Activated naive CD4-positive, alpha-beta T cell treated with anti-CD3 and anti-CD28 coated beads for 36 hours (primary cell): ENCODE measurements at places on chromosomes 1 and 21. TPM values are rescaled to one million over a fixed set of nuclear protein-coding genes. Genes with fewer than 3 reads are reported as not detected.
A peak's percentile ranks its signal among the peaks of the same experiment; 100 is the strongest.

Gene ATP6V1G3
- not detected for total RNA-seq

Gene PIK3C2B
- 61.0 TPM for total RNA-seq

Gene F13B
- total RNA-seq, result not detected

Gene HES3
- total RNA-seq, result not detected

Gene CDK11A
- total RNA-seq, result 60.3 TPM

Gene CLEC20A
- total RNA-seq, result not detected

Gene SMIM12
- 38.6 TPM for total RNA-seq

Gene ZNF593OS
- total RNA-seq, result not detected

Gene SFN
- 0.26 TPM for total RNA-seq

Gene GART
- total RNA-seq, result 237 TPM

Gene ALG14
- 6.2 TPM for total RNA-seq

Gene CTTNBP2NL
- total RNA-seq, result 1.4 TPM

- peak; percentile 59 for DNase-seq
These were observed 1.2 kb downstream of the ARHGEF2 start for GRCh38 chr1:155976913-155977689.

DNA sequence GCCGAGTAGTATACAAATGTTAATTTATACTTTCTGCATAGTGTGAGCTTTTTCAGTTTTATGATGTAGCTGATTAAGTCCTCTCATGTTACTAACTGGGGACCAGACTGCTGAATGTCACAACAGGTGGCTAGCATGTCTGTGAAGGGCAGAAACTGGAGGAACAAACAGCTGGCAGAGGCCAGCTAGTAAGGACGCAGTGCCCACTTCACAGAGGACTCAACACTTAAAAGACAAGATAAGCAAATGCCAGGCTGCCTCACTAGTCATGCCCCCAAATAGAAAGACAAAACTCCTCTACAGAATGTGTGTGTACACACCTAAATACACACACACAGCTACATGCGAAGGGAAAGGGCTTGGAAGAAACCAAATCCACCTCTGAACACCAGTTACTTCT lies 73.8 kb upstream of the ZNF678 start:
- no peak for DNase-seq

DNA sequence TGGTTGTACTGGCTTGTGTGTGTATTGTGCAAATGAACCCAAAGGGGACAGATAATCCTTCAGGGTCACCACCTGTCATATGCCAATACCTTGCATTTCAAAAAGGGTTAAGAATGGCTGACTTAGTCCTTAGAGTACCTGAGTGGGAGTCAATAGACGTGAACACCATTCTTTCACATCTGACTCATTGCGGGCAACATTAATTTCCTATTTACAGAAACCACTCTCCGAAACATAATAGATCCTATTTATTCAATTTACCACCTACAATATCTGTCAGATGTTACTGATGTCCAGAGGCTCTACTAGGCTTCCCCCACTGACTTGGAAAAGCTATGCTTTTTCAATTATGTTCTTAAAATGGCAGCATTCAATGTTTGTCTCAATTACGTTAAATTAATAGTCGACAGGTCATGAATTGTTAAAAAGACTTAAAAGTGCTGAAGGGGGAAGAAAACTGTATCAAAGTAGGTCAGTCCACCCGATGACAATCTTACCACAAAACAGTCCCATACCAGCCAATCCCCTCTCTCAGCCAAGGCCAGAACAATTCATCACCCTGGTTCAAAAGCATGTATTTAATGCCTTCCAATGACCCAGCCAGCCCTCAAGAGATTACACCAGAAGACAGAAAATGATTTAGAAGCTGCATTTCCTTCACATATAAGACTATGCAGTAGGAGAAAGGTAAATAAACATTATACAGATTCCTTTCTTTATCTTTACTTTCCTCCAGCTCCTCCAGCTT lies 48.6 kb upstream of the PLA2G2C start:
- no peak for DNase-seq

- no peak for DNase-seq
These were observed 10.6 kb downstream of the PRDX1 start for GRCh38 chr1:45510972-45511527.

DNA sequence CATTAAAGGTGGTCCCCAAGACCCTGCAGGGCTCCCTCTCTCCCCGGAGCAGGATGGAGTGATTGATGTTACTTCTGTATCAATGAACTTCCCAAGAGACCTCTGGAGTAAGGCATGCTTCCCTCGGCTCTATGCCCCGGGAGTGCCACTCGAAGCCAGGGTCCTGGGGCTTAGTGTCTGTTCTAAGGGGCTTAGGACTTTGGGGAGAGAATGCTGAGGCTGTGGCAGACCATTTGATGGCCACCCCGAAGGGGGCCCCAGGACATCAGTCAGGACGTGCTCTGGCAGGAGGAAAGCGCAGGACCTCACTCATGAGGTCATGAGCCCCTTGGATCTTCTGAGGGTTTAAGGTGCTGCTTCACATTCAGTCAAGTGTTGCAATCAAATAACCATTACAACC lies 7.5 kb downstream of the KIAA1614 start:
- no peak for DNase-seq

DNA sequence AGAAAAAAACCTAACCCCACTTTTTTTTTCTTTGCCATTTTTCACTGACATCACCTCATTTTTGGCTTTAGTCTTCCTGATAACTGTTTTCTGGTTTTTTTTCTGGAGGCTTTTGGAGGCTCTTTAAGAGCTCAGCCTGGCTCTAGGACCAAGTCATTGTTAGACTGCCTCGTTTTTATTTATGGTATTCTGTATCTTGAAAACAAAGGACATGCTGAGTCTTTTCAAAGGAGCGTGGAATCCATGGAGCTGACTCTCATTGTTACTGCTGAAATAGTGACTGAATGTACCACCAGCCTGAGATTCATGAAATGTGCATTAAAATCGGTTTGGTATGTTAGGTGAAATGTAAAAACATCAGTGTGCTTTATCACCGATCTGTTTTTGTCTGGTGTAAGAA lies 28.0 kb downstream of the RASAL2 start:
- DNase-seq, result no peak

- no peak for DNase-seq
These were observed 70.3 kb downstream of the LTN1 start for GRCh38 chr21:28922368-28922767.

GRCh38 chr1:63969441-63969901 lies 195.7 kb downstream of the ROR1 start:
- DNase-seq, result no peak

DNA sequence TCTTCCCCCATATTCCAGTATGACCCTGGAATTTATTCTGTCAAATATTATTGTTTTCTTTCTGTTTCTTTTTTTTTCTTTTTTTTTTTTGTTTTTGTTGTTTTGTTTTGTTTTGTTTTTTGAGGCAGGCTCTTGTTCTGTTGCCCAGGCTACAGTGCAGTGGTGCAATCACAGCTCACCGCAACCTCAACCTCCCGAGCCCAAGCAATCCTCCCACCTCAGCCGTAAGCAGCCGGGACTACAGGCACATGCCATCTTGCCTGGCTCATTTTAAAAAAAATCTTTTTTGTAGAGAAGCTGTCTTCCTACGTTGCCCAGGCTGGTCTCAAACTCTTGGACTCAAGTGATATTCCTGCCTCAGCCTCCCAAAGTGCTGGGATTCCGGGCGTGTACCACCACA lies 237.6 kb downstream of the SMYD3 start:
- DNase-seq, result no peak

- no peak for DNase-seq
These were observed 54.6 kb downstream of the NENF start for GRCh38 chr1:212487286-212487685.

- DNase-seq, result no peak
These were observed 62.1 kb downstream of the ABL2 start for GRCh38 chr1:179167418-179167777.

GRCh38 chr1:63991685-63992084 lies 211.7 kb upstream of the UBE2U start:
- no peak for DNase-seq

DNA sequence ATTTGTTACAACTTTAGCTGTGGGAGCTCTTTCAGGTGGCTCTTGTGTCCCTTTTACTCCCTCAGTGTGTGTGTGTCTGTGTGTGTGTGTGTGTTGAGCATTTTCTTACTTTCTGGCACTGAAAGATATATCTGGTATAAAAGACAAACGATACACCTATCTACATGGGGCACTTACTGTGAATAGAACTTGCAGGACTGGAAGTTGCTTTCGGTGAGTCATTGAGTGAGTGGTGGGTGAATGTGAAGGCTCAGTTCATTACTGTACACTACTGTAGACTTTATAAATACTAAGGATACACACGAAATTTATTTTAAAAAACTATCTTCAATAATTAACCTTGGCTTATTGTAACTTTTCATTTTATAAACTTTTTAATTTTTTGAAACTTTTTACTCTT lies 38.7 kb downstream of the BTBD8 start:
- DNase-seq, result no peak

DNA sequence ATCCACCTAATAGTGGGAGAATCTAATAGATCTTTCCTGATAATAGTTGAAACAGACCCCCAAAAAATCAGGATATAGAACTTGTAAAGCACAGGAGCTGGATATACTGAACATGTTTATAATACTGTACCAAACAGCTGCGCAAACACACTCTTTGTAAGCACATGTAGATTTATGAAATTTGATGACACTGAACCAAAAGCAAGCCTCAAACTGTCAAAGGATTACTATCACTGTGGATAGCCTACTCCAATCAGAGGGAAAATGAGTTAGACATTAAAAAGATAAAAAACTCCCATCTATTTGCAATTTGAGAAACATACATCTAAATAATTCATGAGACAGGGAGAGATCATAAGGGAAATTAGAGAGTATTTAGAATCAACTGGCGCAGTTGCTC lies 26.1 kb downstream of the RCAN3 start:
- DNase-seq, result no peak

DNA sequence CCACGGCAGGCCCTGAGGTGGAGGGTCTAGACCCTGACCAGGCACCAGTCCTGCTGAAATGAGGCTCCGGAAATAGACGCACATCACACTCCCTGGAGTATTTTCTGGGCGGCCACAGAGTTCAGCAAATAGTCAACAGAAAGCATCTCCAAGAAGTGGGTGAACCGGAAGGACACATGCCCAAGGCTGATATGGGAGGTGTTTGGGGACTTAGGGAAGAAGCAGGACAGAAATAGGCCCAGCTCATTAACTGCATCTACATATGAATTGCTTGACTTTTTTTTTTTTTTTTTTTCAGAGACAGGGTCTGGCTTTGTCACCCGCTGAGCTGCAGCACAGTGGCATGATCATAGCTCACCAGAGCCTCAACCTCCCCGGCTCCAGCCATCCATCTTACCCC lies 36.5 kb upstream of the GPR157 start:
- DNase-seq, result no peak

- DNase-seq, result peak; percentile 4
These were observed 13.5 kb upstream of the SLC19A1 start for GRCh38 chr21:45555557-45556301.

DNA sequence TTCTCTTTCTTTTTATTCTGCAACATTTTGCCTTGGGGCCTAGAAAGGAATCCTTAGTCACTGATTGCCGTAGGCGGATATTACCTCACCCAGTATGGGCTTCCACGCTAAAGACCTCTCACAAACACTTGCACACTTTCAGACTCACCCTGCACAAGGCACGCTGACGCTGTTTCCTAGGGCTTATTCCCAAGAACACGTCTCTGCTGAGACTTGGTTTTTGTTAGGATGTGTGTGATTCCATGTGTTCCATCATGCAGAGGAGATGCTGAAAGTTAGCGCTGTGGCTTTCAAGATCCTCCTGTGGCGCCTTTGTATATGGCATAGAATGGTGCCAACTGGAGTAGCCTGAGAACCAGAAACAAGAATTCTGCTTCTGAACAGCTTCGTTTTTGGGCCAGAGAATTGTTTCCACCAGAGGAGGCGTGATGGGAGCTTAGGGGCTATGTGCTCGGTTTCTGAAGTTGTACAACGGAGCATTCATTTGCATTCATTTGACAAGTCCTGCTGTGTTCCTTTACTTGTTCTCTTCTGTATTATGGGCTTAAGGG lies 297.0 kb downstream of the DISC1 start:
- DNase-seq, result no peak

DNA sequence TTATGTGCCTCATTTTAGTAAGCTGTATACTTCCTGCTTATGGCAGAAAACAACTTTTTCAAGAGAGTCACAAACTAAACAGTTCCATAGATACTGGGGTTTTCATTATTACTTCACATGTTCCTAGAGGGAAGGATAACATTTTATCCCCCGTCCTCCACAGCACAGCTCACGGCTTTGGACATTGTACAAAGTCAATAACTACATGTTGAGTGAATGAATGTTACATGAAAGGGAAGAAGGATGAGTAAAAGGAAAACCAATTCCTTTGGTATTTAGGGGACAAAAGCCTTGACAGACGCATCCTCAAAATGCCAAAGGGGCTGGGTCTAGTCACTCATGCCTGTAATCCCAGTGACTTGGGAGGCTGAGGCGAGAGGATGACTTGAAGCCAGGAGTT lies 14.8 kb downstream of the PI4KB start:
- no peak for DNase-seq

- DNase-seq, result no peak
These were observed 60.5 kb downstream of the CD58 start for GRCh38 chr1:116510361-116510760.
